ENCODE measurements at places on chromosomes 4 and X. TPM values are rescaled to one million over a fixed set of nuclear protein-coding genes. Genes with fewer than 3 reads are reported as not detected.

NXF2 gene
- not detected for total RNA-seq

FOXP3 gene
- not detected for total RNA-seq

FAT4 gene
- total RNA-seq: 31.2 TPM

COL25A1 gene
- total RNA-seq: 0.16 TPM

DNAAF6 gene
- total RNA-seq: not detected

NIPAL1 gene
- 0.57 TPM for total RNA-seq

ZNF157 gene
- not detected for total RNA-seq

VCX3B gene
- not detected for total RNA-seq

DYNLT3 gene
- 21.4 TPM for total RNA-seq

IL15 gene
- 3.6 TPM for total RNA-seq

GABRQ gene
- total RNA-seq: not detected

H2AZ1 gene
- total RNA-seq: 300 TPM

Data from bladder microvascular endothelial cell (primary cell).